ENCODE measurements at places on chromosomes 12 and 14.

GRCh38 chr12:16955083-16955657 is 349.2 kb upstream of the LMO3 start:
- no peak for DNase-seq

DNA sequence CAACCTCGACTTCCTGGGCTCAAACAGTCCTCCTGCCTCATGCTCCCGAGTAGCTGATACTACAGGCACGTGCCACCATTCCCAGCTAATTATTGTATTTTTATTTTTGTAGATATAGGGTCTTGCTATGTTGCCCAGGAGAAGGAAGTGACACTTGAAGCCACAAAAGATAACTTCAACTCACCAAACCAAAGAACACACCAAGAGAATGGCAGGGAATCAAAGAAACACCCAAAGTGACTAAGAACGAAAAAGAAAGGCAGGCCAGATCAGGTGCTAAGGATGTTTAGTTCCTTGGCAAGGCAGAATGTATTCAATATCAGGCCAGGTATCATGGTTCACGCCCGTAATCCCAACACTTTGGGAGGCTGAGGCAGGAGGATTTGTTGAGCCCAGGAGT is 10.1 kb upstream of the TPCN1 start:
- DNase-seq, result no peak

- DNase-seq, result no peak
These were observed 7.3 kb upstream of the MGP start for GRCh38 chr12:14892726-14893505.

- DNase-seq, result no peak
These were observed 9.4 kb upstream of the MORN3 start for GRCh38 chr12:121678716-121679300.

Data from vagina (tissue), 2 donors.